Lower leg skin (tissue), 4 donors: ENCODE measurements at places on chromosomes 7 and 10.

- no peak for DNase-seq
These were observed 551.0 kb upstream of the AUTS2 start for GRCh38 chr7:69047151-69047754.

DNA sequence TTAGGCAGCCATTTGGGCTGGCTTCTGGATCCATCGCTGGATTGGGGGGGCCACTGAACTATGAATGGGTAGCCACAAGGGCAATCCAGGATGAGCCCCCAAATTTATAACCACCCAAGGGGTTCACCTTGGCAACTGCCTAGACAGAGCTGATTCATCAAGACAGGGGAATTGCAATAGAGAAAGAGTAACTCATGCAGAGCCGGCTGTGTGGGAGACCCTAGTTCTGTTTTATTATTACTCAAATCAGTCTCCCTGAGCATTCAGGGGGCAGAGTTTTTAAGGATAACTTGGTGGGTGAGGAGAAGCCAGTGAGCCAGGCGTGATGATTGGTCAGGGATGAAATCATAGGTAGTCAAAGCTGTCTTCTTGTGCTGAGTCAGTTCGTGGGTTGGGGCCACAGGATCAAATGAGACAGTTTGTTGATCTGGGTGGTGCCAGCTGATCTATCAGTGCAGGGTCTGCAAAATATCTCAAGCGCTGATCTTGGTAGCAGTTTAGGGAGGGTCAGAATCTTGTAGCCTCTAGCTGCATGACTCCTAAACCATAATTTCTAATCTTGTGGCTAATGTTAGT is 57.9 kb downstream of the DNAJB9 start:
- no peak for DNase-seq

- no peak for DNase-seq
These were observed 333.9 kb downstream of the DNAJB6 start for GRCh38 chr7:157670490-157671357.

DNA sequence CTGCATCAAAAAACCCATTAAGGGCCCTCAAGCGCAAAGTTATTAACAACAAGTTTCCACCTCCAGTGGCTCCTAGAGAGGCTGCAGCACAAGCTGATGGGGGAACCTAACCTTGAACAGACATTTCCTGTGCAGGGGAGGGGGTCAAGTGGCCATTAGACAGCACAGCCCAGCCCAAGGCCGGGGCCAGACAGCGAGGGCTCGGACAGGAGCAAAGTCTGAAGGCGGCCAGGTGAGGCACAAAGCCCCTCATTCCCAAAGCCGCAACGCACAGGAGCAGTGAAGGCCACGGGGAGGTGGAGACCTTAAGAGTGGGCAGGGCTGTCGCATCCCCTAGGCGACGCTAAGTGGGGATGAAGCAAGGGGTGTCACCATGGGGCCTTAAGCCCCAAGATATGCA is 73.2 kb upstream of the ZNF746 start:
- no peak for DNase-seq

DNA sequence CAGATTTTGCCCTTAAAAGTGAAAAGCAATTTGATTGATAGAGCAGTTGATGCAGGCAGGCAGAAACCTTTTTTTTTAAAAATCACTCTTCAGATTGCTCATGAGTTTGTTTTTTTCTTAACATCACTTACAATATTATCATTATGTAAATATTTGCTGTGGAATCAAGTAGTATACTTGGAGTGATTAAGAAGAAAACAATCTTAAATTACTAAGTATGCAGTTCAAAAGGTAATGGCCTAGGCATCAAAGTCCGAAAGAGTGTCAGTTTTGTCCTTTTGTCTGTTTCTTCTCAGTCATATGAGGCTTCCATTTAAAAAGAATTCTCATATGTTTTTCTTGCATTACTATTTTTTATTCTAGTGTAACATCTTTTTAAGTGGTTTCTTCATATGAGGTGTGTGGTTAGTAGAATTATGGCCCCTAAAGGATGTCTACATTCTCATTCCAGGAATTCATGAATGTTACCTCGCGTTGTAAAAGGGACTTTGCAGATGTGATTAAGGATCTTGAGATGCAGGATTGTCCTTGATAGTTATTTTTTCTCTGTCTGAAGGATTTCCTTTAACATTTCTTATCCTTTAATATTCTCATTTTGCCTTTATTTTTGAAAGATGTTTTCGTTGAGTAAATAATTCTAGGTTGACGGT is 44.0 kb downstream of the BICC1 start:
- DNase-seq, result no peak

DNA sequence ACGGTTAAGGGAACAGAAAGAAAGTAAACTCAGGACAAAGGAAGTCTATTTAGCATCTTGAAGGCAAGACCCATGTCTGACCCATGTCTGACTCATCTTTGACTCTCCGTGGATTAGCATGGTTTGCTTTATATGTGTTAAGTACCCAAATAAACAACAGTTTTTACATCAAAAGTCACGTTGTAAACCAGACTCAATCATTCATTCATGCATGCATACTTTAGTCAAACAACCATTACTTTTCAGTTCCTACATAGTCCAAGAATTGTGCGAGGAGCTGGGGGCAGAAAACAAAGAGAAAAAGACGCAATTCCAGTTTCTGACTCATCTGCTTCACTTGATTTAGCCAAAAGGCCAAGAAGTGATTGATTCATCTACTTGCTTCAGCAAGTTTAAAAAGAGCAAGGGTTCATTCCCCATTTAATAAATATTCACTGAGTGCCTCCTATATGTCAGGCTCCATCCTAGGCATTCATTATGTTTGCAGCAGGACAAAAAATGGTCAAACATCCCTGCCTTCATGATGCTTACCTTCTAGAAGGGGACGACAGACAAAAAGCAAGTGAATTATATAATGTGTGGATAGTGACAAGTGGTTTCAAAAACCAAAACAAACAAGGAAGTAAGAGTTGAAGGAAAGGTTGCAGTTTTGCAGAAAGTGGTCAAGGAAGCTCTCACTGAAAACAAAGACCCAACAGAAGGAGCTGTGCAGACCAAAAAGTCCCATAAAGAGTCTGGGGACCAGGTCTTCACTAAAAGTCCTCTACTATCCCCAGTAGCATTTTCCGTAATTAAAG is 116.2 kb downstream of the FAM107B start:
- no peak for DNase-seq

DNA sequence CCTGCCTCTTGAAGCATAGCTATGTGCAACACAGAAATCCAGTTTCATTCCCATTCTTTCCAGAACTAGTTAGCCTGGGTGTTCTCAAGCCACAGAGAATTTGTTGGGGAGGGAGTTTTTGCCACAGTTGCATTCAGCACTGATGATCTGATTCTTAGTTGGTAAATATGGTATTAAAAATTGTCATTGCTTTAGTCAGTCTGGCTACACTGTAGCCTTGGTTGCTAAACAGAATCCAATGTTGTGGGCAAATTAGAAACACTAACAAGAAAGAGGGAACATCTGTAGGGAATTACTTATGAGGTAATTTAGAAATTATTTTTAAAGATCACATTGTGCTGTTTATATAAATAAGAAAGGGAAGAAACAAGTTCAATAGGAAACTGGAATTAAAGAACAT is 57.0 kb upstream of the CC2D2B start:
- no peak for DNase-seq

GRCh38 chr7:111931016-111931517 is 275.1 kb downstream of the DOCK4 start:
- DNase-seq, result no peak

DNA sequence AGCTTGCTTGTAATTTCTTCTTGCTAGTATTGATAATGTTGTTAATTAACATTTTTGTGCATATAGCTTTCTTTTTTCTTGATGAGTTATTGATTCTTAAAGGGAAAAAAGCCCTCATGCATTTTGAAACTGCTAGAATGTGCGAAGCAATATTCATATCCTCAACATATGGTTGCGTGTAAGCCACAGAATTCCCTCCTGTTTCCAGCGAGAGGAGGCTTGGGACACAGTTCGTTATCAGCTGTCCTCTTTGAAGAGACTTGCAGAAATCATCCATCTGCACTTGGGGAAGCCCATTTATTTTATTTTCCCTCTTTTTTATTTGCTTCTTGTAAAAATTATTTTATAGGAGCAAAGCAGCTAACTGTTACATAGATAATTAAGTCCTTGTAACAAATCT is 398.0 kb downstream of the ADRA2A start:
- no peak for DNase-seq

DNA sequence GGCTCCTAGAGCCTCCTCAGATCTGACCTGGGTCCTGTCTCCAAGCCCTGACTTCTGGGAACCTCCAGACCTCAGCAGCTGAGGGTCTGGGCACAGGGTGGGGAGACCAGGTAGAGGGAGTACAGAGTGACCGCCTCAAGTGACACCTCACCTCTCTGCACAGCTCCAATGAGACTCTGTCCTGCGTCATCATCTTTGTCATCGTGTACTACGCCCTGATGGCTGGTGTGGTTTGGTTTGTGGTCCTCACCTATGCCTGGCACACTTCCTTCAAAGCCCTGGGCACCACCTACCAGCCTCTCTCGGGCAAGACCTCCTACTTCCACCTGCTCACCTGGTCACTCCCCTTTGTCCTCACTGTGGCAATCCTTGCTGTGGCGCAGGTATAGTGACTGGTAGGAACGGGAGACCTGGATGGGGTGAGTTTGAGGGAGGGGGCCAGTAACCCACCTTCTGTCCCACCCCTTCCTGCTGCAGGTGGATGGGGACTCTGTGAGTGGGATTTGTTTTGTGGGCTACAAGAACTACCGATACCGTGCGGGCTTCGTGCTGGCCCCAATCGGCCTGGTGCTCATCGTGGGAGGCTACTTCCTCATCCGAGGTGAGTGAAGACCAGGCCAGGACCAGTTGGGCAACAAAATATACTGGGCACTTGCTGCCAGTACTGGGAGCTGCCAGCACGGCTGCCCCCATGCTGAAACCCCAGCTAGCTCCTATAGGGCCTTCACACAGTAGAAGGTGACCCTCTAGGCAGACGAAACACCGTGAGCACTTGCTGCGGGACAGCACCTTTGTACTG is 17.8 kb downstream of the SMO start:
- DNase-seq, result no peak

DNA sequence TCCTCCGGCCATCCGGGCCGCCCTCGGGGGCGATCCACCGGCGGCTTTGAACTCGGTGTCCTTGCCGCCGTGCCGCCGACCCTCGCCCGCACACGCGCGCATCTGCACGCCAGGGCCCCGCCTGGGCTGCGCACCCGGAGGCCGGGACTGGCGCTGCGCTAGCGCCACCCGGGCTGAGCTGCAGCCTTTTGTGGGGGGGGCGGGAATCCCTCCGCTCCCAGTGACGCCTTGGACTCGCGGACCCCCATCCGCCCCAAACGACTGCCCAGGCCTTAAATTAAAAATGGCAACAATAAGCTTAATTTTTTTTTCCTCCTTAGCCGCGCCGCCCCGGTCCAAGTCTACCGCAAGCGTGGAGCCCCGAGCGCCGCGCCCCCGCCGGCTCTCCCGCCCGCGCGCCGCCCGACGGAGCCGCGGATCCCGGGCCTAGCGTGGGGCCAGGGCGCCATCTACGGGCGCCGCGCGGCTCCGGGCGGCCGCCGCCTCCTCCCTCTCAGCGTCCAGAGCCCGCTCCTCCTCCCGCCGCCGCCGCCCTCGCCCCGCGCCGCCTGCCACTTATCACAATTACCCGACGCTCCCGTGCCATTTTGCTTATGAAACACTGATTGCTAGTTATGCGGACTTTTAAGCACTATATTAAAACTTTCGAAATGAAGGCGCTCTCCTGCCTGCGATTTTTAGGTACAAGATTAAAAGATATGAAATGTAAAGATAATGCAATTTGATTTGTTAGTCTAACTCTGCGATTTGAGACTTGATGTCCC is 7.5 kb upstream of the EBF3 start:
- no peak for DNase-seq

DNA sequence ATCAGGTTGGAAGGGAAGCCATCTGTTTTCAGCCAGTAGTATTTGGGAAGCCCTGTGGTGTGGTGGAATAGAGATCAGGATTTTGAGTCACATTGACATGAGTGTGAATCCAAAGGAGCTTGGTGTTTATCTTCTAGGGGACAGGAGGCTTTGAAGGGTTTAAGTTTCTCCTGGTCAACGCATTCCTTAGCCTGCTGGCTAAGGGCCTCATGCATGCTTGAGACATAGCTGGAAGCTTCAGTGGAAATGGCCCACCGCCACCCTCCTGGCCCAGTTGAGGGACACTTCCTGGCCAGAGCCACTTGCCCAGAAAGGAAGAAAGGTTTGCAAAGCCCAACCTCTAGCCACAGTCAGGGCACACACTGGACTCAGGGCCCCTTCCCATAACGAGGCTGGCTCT is 70.9 kb downstream of the CDK1 start:
- no peak for DNase-seq

DNA sequence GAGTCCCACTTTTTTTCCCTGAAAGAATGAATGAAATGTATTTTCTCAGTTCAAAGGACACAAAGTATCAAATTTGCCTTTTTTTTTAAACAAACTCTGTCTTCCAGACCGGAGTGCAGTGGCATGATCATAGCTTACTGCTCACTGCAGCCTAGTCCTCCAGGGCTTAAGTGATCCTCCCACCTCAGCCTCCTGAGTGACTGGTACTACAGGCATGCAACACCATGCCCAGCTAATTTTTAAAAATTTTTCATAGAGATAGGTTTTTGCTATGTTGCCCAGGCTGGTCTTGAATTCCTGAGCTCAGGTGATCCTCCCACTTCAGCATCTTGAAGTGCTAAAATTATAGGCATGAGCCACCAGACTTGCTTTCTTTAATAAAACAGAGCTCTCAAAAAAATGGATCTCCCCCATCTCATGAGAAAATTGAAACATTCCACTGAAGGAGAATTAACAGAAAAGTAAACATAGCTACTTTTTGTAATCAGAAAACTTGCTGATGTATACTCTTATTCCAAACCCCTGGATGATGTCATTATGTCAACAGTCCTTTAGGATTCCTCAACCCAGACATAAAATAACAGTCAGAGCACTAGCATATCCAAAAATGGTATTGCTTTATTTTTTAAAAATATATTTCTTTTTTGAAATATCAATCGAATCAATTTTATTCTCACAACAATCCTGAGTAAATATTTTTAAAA is 12.3 kb upstream of the TRDMT1 start:
- DNase-seq, result no peak

GRCh38 chr10:131673396-131673795 is 227.4 kb upstream of the PPP2R2D start:
- DNase-seq, result no peak

- no peak for DNase-seq
These were observed 229.7 kb upstream of the NFE2L3 start for GRCh38 chr7:25922296-25922695.

DNA sequence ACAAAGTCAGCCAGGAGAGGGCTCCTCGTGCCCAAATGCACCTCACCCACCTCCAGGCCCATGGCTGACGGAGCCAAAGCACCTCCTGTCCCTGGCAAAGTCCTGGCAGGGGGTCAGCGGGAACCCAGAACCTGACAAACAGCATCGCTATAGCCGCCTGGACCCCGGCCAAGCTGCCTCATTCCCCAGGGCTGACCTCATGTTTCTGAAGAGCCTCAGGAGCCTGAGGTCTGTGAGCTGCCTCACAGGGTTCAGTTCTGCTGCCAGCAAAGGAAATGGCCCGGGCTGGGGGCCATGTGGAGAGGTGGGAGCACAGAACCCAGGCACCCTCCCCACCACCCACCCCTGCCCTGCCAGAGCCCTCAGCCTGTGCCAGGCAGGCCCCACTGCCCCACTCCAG is 4.2 kb upstream of the NANOS1 start:
- DNase-seq, result no peak

- DNase-seq, result no peak
These were observed 210.7 kb upstream of the PPP2R2D start for GRCh38 chr10:131689954-131690757.
